ENCODE measurements at places on chromosomes 7 and 10.

DNA sequence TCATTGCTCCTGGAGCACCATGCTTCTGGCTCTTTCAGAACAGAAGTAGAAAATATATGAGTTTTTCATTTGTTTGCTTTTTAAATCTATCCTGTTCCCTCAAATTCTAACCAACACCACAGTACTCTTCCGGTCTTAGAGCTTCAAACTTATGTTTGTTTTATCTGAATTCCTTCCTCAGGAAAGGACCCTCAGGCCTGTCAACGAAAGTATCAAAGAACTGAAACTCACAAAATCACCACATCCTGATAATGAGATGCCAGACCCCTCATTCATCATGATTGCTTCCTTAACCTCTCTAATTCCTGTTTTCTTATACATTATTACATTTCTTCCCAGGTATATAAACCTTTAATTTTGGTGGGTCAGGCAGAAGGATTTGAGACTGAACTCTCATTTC, 135.2 kb downstream of the BMS1 start:
- DNase-seq = no peak

DNA sequence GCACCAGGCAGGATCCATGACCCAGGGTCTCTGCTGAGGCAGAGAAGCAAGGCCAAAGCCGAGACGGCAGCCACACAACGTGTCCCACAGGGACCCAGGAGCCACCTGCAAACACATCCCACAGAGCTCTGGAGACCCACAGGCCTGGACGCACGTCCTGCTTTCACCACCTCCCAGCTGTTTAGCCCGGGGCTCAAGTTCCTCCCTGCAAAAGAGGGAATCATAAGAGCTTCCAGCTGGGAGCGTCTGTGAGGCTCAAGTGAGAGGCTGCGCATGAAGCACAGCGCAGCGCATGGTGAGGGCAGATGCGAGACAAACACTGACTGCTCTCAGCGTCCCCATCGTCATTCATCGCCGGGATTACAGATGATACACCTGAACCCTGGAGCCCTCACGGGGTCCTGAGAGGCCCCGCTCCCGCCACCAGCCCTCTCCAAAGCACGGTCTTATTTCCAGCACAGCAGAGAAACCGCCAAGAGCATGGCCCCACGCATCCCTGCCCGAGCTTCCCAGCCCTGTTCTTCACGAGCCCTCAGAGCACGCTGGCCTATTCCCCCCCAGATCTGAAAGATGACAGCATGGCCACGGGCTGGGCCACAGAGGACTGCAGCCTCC, 88.7 kb downstream of the MAD1L1 start:
- DNase-seq = no peak

- no peak for DNase-seq
These were observed 52.2 kb downstream of the CUBN start for GRCh38 chr10:17077346-17077781.

DNA sequence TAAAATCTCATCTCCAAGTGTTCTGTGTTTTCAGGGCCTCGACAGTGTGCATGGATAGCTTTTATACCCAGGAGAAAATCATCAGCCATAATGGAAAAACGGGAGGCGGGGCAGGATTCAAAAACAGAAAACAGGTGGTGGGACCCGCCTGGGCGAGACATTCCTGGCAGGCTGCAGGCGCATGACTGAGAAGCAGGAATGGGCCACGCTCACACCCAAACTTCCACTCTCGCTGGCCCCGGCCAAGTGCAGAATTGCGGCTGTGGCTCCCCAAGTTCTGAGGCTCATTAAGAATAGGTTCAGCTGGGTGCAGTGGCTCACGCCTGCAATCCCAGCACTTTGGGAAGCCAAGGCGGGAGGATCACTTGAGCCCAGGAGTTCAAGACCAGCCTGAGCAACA, 60.6 kb downstream of the C10orf143 start:
- DNase-seq = no peak

- no peak for DNase-seq
These were observed 14.4 kb downstream of the POT1 start for GRCh38 chr7:124915242-124915641.

DNA sequence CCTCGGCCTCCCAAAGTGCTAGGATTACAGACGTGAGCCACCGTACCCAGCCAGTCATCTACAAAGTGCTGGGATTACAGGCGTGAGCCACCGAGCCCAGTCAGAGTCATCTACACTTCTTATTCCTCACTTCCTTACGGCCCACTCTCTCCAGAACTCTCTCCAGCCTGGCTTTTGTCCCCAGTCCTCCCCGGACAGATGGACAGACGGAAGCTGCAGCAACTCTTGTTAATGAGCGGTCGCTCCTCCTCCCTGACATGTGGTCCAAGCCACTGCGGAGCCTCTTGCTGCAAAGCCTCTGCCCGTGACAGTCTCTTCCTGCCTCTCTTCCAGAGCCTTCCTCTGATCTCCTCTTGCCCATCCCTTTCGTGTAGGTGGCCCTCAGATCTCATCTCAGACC, 45.9 kb downstream of the TMEM270 start:
- no peak for DNase-seq

DNA sequence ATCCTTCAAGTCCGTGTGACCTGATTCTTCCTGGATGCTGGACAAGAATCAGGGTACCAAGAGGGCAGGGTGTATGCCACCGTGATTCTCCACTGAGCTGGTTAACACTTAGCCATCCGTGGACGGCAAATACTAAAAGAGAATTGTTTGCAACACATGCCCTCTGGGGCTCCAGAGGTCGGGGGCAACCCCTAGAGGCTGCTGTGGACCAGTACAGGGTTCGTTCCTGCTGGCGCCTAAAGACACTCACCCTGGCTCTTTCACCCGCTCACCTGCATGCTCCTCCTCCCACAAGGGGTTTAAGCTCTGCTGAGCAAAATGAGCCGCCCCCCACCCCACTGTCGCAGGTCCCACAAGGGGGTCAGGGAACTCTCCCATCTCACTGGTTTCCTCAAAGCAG, 148.7 kb upstream of the ITGB1 start:
- no peak for DNase-seq

GRCh38 chr10:101236376-101237080, 7.3 kb upstream of the LBX1 start:
- DNase-seq = no peak

DNA sequence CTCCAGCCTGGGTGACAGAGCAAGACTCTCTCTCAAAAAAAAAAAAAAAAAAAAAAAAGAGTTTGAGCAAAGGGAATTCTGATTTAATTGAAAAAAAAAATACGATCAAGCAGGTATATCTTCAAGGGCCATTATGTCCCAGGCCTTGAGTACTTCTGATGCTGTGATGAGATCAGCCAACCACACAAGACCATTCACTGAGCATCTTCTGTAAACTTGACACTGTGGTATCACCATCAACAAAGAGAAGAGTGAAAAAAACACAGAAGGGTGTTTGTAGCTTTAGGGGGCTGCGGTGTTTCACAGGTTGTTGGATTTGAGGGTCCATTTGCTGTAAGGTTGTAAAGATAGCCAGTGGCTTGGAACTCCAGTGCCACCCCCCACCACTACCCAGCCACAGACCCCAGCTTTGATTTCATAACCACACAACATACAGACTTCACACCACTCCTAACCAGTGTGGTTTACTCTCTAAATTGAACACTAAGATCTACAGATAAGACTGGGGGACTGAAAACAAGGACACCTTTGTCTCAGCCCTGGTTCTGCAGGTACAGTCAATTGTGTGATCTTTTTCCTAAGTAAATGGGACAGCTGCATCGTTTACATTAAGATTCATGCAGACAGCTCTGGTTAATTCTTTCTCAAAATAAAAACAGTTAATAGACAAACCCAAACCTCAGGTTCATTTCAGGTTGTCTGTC, 66.4 kb downstream of the CDC123 start:
- DNase-seq = no peak

- no peak for DNase-seq
These were observed 20.6 kb upstream of the C10orf105 start for GRCh38 chr10:71740069-71740653.

DNA sequence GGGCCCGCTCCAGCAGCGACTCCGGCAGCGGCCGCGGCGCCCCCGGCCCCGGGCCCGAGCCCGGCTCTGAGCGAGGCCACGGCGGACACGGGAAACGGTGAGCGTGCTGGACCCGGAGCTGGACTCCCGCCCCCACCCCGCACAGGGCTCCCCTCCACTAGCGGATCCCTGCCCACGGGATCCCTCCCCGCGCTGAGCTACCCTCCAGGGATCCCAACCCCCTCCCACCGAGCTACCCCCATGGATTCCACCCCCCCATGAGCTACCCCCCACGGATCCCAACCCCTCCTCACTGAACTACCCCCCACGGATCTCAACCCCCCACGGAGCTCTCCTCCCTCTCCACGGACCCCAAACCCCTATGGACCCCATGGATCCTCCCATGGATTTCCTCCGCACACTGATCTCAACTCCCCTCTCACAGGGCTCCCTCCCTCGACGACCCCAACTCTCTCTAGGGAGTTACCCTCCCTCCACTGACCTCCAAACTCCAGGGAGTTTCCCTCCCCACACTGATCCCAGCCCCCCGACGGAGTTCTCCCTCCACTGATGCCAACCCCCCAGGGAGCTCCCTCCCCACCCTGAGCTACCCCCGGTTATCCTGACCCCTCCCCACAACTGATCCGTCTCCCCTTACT, 20.6 kb upstream of the HSPB1 start:
- DNase-seq = no peak

DNA sequence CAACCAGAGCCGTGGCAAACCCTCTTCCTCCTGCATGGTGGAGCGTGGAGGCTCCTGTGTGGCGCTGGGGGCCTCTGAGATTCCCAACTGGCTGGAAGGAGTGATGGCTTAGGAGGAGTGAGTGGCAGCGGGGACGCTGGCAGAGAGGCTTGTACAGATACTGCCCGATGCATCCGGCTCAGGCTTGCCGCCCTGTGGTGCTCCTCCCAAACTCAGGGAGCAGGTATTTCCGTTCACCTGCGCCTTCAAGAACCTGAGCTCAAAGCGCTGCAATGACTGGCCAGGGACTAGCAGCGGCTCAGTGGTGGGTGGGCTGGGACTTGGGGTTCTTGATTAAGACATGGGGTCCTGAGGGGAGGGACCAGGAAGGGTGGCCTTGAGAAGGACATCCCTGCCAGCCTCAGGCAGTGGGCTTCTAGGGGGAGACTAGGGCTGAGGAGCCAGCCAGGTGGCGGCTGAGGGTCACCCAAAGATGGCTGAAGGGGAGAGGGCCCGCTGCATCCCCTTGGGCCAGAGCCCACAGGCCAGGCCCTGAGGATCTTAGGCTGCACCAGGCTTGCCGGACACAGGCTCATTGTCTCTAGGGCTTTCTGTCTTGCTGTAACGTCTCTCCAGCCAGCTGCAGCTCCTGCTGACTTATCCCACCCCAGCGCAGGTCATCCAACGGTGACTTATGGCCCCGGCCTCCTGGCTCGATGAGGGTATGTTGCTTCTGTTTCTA, 3.2 kb downstream of the ZNF775 start:
- no peak for DNase-seq

DNA sequence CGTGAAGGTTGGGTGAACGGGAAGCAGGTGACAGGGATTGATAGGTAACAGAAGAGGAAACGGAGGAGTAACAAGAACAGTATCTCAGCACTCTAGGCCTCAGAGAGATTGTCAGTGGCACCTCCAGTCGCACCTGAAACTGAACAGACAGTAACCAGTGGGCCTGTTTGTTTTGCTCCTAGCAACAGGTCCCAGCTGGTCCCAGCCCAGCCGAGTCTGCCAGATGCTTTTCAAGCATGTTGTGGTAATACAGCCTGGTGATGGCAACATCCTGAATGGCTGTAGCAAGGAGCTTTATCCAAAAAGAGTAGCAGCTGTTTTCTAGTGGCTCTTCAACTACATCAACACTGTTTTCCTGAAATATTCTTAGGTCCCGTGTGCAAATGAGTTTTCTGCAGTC, 4.7 kb downstream of the CACNB2 start:
- no peak for DNase-seq
